ENCODE measurements at places on chromosomes 12 and 14.
A peak's percentile ranks its signal among the peaks of the same experiment; 100 is the strongest.

GRCh38 chr12:53461059-53461458, 9.2 kb downstream of the PCBP2 start:
- DNase-seq: no peak

GRCh38 chr12:56425193-56425592, 24.0 kb downstream of the TIMELESS start:
- DNase-seq: no peak

DNA sequence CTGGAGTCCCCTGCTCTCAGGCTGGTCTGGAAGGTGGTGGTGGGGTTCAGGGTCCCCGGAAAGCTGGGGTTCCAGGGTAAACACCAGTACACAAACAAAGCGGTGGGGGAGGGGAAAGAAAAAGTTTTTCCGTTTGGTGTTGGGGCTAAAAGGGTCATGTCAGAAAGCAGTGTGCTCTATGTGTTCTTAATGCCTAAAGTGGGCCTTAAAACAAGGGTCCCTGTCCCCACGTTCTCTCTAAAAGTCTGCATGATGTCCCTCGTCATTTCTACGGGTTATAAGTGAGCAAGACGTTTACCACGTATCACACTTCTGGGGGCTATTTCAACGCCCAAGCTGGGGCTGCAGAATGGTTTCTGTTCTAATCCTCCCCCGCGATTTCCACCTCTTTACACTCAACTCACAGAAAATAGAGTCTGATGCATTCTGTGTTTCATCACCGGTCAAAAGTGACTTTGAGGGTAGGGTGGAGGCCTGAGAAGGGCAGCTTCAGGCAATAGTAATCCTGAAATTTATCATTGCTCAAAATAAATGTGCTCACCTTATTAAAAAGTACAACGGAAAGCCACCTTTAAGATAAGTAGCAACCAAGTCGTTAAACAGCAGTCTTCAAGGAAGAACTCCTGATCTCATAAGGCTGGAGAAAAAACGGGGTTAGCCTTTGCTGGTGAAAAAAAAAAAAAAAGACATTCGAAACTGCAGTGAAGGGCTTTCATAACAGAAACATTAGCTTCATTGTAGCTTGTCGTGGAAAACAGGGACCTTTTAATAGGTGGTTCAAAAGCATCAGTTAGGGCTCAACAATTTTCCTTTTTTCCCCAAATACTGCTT, 63.9 kb upstream of the PTGR2 start:
- DNase-seq: no peak

DNA sequence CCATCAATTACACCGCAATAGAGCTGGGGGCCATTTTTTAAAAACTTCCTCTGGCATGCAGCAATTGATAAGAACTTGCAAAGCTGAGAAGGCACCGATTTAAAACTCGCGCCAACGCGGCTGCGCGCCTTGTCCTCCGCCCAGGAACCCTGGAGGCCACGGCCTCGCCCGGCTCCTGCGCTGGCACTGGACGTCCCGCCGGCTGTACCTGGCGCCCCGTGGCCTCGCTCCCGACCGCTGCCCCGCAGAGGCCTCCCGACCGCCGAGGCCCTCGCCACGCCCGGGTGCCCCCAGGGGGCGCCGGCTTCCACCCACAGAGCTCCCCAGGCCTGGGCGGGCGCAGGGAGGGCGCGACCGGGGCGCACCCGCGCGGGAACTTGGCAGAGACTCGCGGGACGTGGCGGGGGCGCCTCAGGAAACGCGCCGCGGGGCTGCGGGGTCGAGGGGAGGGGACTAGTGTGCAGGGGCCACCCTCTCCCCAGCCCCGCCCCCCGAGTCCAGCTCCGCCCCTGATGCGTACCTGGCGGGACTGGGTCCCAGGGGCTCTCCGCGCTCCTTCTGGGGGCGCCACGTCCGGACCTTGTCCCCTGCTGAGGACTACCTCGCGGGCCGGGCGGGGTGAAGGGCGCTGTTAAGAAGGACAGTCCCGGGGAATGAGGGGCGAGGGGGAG, 65.7 kb downstream of the TNFAIP2 start:
- no peak for DNase-seq

DNA sequence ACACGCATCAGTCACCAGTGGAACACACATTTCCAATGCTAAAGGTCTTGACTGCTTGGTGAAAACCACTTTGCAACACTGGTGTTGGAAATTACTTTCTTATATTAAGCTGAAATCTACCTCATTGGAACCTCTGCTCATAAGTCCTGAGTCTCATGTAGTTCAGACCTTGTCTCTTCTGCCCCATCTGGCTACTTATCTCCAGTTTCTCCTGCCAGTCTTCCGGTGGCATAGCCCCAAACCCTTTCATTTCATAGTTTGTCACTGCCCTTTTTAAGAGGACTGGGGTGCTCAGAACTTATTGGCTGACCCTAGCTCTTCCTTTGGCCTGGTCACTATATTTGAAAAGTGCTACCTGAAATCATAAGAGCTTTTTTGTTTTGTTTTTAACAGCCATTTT, 43.7 kb downstream of the HELB start:
- no peak for DNase-seq

DNA sequence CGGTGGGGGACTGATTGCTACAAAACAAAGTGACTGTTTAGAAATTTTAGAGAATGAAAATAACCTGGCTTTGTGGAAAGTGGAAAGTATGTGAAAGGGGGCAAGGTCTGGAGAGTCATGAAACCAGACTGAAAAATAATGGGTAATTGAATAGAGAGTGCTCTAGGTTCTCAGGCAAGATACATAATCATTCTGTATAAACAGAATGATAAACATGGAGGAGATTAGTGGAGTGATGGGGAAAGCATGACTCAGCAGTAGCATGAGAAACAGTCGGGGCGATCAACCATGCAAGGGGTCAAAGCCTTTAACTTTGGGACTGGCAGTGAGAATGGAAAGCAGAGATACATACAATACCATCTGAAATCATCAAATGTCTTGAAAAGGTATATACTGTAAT, 332.5 kb downstream of the CCER1 start:
- no peak for DNase-seq

DNA sequence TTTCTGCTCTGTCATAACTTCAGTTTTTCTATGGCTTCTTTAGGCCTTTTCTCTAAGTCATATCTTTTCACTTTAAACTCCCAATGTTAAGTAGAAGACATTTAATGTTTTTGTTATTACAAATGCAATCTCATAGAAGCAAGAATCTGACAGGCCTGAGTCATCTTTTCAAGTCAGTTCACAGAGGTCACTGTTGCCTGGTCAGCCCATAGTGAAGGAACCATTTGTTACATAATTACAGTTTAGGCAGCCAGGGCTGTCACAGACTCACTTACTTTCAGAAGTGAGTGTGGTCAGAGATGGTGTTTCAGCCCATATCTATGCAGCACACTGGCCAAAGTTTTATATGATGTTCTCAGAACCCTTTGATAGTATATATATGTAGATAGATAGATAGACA, 46.5 kb downstream of the CCER1 start:
- no peak for DNase-seq

GRCh38 chr14:96905065-96905464, 107.9 kb downstream of the VRK1 start:
- DNase-seq: no peak

- no peak for DNase-seq
Measured at GRCh38 chr12:24256684-24257083, 307.2 kb upstream of the SOX5 start.

GRCh38 chr12:76356071-76356470, 7.9 kb upstream of the BBS10 start:
- DNase-seq: no peak

- no peak for DNase-seq
Measured at GRCh38 chr14:74684434-74684833, 28.4 kb downstream of the AREL1 start.

DNA sequence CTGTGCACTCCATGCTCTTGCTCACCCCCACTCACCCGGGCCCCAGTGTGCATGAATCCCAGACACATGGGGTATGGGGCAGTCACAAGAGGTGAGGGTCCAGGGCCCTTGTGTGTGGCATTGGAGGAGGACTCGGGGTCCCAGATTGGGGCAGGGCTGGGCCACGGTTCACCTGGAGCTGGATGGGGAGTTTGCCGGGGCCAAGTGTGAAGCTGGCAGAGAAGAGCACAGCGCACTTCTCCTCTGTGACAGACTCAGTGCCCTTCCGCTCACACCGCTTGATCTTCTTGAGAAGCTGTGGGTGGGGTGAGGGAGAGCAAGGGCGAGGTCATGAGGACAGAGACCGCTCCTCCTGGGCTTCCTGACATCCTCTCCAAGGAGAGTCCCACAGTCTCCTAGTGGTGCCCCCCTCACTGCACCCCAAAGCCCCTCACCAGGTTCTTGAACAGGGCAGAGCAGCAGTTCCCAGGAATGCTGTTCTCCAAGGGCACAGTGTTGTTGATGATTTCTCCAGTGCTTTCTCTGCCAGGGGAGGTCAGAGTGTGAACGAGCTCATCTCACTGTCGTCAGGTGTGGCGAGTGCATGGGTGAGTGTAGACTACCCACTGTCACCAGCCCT, 6.8 kb downstream of the STAT6 start:
- no peak for DNase-seq

DNA sequence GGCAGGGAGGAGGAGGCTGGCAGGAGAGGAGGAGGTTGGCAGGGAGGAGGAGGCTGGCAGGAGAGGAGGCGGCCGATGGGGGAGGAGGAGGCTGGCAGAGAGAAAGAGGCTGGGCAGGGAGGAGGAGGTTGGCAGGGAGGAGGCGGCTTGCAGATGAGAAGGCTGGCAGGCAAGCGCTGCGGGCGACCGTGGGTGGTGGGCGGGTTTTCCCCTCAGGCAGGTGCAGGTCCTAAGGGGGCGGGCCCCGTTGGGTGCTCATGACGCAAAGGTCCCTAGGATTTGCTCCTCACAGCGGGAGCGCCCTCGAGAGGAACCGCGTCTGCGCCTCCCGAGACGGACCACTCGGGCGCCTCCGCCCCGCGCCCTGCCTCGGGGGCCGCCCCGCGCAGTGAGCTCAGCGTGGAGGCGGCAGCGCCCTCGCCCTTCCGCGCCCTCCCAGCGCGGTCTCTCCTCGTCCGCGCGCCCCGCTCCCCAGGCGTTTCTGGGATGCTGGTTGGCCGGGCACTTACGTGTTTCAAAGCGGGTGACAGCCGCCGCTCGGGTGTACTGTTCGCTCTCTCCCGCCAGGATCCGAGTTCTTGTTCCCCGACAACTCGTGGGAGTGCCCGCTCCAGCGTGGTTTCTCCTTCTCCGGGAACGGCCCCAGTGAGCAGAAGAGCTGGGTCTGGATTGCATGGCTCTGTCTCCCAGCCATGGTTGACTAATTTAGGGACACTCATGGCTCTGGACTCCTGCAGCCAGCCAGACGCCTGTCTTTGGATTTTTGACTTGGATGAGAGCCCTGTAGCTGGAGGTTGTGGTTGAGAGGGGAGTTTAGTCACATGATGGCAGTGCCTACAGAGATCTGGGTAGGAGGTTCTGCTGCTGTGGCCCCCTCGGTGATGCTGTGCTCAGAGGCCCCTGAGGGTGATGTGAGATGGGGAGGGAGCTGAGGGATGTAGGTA, 64.1 kb upstream of the PPP4R3A start:
- peak; percentile 85 for DNase-seq

DNA sequence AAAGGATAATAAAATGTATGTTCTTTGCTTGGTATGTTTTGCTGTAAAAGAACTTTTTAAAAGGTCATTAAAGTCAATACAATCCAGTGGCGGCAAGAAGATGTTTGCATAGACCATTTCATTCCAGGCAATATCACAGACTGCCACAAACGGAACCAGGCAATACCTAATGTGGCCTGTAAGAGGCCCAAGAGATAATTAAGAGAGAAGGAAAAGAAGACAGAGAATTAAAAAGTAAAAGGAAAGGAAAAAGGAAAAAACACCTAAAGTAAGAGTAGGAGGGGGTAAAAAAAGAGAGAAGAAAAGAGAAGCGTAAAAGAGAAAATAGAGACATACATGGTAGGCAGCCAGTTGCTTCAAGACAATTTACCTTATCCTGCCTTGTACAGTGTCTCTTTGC, 6.8 kb upstream of the ARHGAP5 start:
- DNase-seq: no peak

DNA sequence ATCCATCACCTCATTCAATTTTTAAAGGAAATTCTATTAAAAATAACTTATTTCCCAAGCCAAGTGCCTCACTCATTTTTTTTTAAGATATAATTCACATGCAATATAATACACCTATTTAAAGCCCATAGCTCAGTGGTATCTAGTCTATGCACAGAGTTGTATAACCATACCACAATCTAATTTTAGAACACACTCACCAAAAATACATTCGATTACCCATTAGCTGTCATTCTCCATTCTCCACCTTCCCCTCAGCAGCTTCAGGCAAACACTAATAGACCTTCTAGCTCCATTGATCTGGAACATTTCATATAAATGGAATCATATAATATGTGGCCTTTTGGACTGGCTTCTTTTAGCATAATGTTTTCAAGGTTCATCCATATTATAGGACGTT, 49.5 kb downstream of the CLMN start:
- DNase-seq: no peak

- no peak for DNase-seq
Measured at GRCh38 chr14:79781882-79782281, 429.4 kb downstream of the DIO2 start.

GRCh38 chr14:58637391-58638230, at the start of gene DACT1:
DACT1 (plus strand) TSS chr14:58637962; CDS start chr14:58638203, 241 bp downstream.
- DNase-seq: no peak

DNA sequence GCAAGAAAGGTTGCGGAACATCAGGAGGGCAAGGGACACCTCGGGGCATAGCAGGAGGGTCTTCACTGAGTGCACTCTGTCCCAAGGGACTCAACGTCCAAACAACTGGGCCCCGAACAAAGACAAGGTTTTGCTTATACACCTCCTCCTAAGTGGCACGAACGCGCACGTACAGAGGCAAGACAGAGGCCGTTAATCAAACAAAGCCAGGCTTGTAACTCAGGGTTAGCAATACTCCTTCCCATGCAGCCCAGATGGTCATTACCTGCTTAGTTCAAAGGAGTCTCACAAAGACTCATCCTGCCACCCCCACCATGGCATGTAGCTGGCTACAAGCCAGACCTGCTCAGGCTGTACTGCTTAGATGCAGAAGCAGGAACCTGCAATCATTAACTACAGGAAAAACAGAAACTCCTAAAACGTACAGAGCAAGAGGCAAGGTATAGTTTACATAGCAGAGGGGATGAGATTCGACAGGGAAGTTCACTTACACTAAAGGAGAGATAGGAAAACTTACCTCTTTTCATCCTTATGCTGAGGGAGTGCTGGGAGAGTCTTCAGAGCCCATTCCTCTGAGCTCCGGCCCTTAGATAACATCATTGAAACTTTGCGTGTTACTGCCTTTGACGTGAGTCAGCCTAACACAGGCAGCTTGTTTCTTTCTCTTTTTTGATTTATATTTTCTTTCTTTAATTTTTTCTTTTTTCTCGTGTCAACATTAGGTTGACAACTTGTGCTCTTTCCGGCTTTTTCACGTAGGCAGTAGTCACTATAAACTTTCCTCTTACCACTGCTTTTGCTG, 1319.1 kb downstream of the TMEM121 start:
- peak; percentile 41 for DNase-seq

GRCh38 chr12:49874142-49874897, 29.4 kb downstream of the FAIM2 start:
- no peak for DNase-seq

- no peak for DNase-seq
Measured at GRCh38 chr12:94730847-94731246, 80.5 kb upstream of the TMCC3 start.
